ENCODE measurements at places on chromosomes 4 and X. TPM values are rescaled to one million over a fixed set of nuclear protein-coding genes. Genes with fewer than 3 reads are reported as not detected.
A peak's percentile ranks its signal among the peaks of the same experiment; 100 is the strongest.

DNA sequence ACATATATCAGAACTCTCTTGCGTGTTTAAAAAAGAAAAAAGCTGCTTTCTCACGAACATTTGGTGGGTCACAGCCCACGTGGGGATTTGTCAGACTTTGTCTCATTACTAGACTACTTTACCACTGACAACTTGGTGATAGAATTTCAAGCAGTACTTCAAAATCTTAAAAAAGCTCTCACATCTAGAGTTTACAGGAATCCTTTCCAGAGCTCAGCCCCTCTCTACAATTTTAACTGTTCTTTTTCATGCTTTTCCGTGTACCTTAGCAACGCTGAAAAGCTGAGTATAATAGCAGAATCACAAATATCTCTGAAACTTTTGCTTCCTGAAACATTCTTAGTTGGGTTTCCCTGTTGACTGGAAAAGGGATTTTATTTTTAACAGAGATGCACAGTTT is 50.2 kb downstream of the SMAD1 start:
- DNase-seq, result no peak

DNA sequence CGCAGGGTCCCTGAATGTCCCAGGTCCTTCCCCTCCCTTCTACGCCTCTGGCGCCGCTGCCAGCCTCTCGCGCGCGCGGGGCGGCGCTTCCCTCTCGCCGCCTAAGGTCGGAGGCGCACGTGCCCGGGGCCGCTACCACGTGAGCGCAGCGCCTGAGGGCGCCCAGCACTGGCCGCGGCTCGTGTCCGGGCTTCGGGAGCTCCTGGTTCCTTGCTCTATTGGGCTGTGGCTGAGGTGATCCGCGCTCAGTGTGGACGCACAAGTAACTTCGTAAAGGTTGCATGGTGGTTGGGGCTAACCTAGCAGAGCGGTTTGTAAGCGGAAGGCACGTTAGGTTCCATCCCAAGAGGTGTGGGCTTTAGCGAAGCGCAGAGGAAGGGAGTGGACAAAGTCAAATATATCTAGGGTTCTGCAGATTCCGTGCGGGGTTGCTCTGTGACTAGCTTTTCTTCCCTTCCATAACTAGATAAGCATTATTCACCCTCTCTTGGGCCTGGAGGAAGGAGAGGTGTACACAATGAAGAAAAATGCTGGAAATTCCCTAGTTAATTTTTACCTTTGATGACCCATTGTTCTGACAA is 1.8 kb downstream of the TLL1 start:
- DNase-seq, result no peak

The NXF3 gene
- total RNA-seq, result 0.10 TPM

The PCDH7 gene
- total RNA-seq, result 0.60 TPM

The SHOX gene
- total RNA-seq, result not detected

- no peak for DNase-seq
Measured at GRCh38 chr4:188606635-188607034, 467.4 kb downstream of the TRIML1 start.

The ARHGAP36 gene
- total RNA-seq, result not detected

The VCX3A gene
- not detected for total RNA-seq

DNA sequence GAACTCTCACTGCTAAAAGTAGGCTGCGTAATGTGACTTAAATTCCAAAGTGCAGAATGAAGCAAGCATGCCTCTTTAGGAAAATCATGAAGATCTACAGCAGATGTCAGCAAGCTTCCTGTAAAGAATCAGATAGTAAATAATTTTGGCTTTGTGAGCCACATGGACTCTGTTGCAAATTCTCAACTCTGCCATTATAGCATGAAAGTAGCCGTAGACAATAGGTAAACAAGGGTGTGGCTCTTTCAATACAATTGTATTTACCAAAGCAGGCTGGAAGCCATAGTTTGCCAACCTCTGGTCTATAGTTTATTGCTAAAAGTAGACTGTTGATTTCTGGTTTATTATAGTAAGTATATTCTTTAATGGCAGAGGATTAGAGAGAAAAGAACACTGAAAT is 80.3 kb upstream of the FAM9B start:
- no peak for DNase-seq

The CXCL3 gene
- total RNA-seq, result 1.1 TPM

The DCLK2 gene
- total RNA-seq, result 4.1 TPM

The NMU gene
- 7.3 TPM for total RNA-seq

The VCX3B gene
- not detected for total RNA-seq

DNA sequence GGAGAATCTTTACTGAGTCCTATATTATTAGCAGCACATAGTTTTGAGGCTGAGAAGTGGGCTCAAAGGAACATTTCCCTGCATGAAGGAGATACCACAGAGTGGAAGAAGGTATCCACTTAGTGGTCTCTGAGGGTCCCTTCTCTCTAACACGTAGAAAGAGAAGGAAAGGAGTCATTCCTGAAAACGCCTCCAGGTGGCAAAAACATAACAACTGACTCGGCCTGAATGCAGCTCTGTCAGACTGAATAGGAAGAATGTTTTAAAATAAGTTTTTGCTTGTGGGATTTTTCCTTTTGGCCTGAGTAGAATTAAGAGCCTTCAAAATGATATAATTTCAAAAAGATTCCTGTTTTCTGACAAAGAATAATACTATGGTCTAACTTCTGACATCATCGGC is 23.3 kb downstream of the RPGR start:
- DNase-seq, result peak; percentile 20

DNA sequence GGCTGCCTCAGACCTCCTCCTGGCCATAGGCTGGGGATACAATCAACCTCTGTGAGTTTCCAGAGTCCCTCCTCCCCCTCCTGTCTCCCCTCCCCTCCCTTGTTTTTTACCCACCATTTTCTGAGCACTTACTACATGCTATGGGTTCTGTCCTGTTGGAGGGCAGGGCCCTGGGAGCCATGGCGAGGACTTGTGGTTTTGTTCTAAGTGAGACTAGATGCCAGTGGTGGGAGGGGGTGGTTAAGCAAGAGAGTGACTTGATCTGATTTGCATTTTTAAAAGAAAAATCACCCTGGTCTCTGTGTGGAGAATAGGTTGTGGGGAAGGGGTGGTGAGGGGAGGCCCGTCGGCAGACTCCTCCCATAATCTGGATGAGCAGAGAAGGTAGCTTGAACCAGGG is 39.5 kb downstream of the EFNB1 start:
- DNase-seq, result no peak

The TNMD gene
- total RNA-seq, result not detected

- no peak for DNase-seq
Measured at GRCh38 chr4:184959309-184959708, 59.0 kb upstream of the HELT start.

The CCDC110 gene
- total RNA-seq, result 3.3 TPM

The ENPEP gene
- not detected for total RNA-seq

DNA sequence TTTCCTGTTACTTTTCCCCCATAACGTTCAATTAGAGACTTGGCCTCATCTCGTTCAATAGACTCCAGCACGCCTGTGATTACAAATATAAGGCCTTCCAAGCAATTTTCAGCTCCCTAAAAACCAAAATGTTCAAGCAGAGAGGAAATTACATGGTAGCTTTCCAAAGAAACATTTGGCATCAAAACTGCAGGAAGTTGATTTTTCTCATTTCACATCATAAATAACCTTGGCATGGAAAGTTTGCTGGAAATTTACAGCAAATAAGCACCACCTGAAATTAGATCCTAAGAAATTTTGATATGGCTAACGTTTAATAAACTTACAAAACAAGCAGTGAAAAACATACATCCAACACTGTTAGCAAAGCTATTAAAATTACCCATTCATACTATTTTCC is 53.3 kb downstream of the RFC1 start:
- DNase-seq, result no peak

- DNase-seq, result no peak
Measured at GRCh38 chrX:21840193-21840545, 752 bp downstream of the MBTPS2 start.
